ENCODE measurements at places on chromosomes 11 and 22. TPM values are rescaled to one million over a fixed set of nuclear protein-coding genes. Genes with fewer than 3 reads are reported as not detected.

The CREB3L1 gene
- 8.9 TPM for total RNA-seq

The FBXO3 gene
- 31.6 TPM for total RNA-seq

The OR5A1 gene
- total RNA-seq, result not detected

The VWA5A gene
- 12.9 TPM for total RNA-seq

The MRGPRE gene
- 1.9 TPM for total RNA-seq

The FXYD2 gene
- total RNA-seq, result 20.0 TPM

The TSGA10IP gene
- total RNA-seq, result 0.24 TPM

- peaks cover 58% of the 10 kb centered on the region for H3K4me1 ChIP-seq
- H3K4me3 ChIP-seq, result no peak overlapping the region
- no peak overlapping the region for H3K27ac ChIP-seq
- H3K36me3 ChIP-seq, result peaks cover 60% of the 10 kb centered on the region
- no peaks in the 10 kb centered on the region for H3K27me3 ChIP-seq
These were observed 3.6 kb downstream of the TCIRG1 start for GRCh38 chr11:68042219-68043028.

GRCh38 chr11:41868606-41869005, 409.2 kb upstream of the LRRC4C start:
- no peak overlapping the region for H3K27ac ChIP-seq
- H3K4me1 ChIP-seq, result no peaks in the 10 kb centered on the region
- no peaks in the 10 kb centered on the region for H3K36me3 ChIP-seq
- no peak for DNase-seq
- H3K27me3 ChIP-seq, result no peaks in the 10 kb centered on the region

- no peak overlapping the region for H3K4me3 ChIP-seq
- no peaks in the 10 kb centered on the region for H3K36me3 ChIP-seq
- H3K27me3 ChIP-seq, result no peaks in the 10 kb centered on the region
- H3K4me1 ChIP-seq, result no peaks in the 10 kb centered on the region
These were observed 57.1 kb downstream of the FAM181B start for GRCh38 chr11:82676483-82677094.

GRCh38 chr22:49525801-49526535, 301.7 kb downstream of the BRD1 start:
- DNase-seq, result peak; percentile 78
- peak overlapping the region; percentile 18 for H3K27ac ChIP-seq
- no peak overlapping the region for H3K4me3 ChIP-seq
- H3K27me3 ChIP-seq, result no peaks in the 10 kb centered on the region
- no peaks in the 10 kb centered on the region for H3K4me1 ChIP-seq

DNA sequence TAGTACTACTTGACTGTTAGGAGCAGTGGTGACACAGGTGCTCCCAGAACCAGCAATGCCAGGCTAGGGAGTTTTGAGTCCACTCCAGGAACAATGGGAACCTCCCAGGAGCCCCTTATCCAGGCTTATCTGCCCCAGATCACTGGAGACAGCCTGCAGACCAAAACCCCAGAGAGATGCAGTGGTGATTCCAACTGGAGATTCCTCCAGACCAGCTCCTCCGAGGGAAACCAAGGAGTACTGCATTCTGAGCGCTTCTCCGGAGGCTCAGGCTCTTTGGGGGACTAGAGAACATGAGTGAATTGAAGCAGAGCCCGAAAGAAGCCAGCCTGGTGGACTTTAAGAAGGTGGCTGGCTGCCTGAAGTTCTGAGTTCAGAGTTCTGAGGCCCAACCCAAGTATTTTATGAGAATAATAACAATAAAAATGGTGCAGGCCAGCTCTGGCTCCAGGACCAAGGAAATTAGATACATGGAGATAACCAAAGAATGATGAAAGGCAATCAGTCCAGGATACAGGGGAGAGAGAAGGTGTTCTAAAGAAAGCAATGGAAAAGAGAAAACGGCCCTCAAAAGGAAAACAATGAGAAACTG, 1.3 kb upstream of the TMEM25 start:
- H3K27me3 ChIP-seq, result no peaks in the 10 kb centered on the region
- H3K36me3 ChIP-seq, result peaks cover 8% of the 10 kb centered on the region
- H3K27ac ChIP-seq, result no peak overlapping the region
- peak overlapping the region; percentile 96 for H3K4me3 ChIP-seq
- no peak for DNase-seq

DNA sequence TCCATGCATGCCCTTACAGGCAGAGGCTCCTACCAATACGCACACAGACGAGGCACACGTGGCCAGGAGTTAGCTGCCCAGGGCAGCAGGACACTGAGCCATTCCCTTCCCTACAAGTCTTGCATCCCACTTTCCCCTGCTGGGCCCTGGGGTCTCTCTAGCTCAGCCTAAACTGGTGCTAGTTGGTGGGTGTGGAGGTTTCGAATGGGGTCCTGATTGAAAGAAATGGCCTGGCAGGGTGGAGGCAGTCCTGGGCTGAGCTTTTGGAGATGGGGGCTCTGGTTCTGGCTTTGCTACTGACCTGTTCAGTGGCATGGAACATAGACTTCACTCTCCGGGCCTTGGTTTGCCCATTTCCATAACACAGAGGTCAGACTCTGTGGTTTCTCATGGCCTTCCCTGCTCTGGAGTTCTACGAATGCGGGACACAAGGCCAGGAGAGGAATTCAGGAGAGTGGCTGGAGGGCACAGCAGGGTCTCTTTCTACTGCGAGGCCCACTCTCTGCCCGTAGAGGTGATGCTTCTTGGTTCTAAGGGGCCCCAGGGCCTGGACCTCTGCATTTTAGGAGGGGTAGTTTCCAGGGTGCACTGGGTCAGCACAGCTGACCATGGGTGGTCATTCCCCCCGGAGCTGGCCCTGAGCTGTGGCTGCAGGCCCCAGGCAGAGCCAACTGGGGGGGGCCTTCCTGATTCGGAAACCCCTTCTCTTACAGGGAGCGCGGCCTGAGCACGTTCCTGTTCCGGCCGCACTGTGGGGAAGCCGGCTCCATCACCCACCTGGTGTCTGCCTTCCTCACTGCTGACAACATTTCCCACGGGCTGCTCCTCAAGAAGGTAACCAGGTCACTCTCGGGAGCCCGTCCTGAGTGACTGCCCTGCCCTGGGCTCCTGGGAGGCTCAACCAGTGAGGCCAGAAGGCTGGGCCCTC, 40.0 kb downstream of the RNF141 start:
- H3K4me1 ChIP-seq, result peaks cover 32% of the 10 kb centered on the region
- no peak overlapping the region for H3K4me3 ChIP-seq
- no peaks in the 10 kb centered on the region for H3K27me3 ChIP-seq
- H3K36me3 ChIP-seq, result peaks cover 70% of the 10 kb centered on the region
- peak; percentile 78 for DNase-seq
- peak overlapping the region; percentile 93 for H3K27ac ChIP-seq

DNA sequence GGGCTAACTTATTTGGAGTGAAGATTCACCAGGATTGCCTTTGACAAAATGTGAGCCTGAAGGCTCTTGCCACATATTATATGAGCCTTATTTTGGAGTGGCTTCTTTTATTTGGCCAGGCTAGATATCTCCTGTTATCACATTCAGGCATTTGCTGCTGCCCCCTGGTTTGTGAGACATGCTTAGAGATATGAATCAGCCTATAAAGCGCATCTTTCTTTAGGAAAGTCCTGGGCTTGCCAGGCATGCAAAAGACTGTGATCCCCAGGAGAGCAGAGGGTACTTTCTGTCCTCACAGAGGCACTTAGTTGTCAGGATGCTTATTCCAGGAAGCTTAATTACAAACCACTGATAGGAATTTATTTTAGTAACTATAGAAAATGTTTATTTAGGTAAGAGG, 333.3 kb downstream of the FAT3 start:
- H3K36me3 ChIP-seq, result no peaks in the 10 kb centered on the region
- no peaks in the 10 kb centered on the region for H3K27me3 ChIP-seq
- H3K4me3 ChIP-seq, result no peak overlapping the region
- H3K4me1 ChIP-seq, result no peaks in the 10 kb centered on the region
- DNase-seq, result no peak
- H3K27ac ChIP-seq, result no peak overlapping the region

GRCh38 chr11:92685049-92685448, 284.4 kb upstream of the MTNR1B start:
- H3K27me3 ChIP-seq, result no peaks in the 10 kb centered on the region
- no peaks in the 10 kb centered on the region for H3K36me3 ChIP-seq
- H3K4me3 ChIP-seq, result no peak overlapping the region
- DNase-seq, result no peak
- H3K4me1 ChIP-seq, result no peaks in the 10 kb centered on the region
- no peak overlapping the region for H3K27ac ChIP-seq

DNA sequence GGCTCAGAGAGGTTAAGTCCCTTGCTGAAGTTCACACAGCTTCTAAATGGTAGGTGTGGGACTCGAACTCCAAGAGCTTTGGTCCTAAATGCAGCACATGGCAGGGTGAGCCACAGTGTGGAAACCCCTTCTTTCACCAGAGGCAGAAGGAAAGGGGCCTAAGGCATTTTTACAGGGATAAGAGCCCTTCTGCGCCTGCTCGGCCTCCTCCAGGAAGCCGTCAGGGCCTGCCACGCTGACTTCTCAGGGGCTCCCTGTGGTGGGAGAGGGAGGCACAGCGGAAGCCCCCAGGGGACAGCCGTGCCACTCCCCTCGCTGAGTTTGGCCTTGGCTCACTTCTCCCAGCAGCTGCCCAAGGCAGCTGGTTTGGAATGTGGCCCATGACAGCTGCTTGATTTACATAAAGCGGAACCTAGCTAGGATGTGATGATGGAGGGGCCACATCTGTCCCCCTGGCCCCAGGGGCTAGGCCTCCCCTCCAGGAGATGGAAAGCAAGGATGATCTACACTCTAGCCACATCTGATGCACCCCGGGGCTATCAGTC, 35.4 kb downstream of the CD82 start:
- H3K27me3 ChIP-seq, result no peaks in the 10 kb centered on the region
- peak; percentile 88 for DNase-seq
- peak overlapping the region; percentile 66 for H3K27ac ChIP-seq
- peaks cover 80% of the 10 kb centered on the region for H3K4me1 ChIP-seq
- H3K36me3 ChIP-seq, result no peaks in the 10 kb centered on the region

GRCh38 chr22:39664485-39665200, 94.1 kb downstream of the CACNA1I start:
- H3K4me3 ChIP-seq, result no peak overlapping the region
- DNase-seq, result no peak
- peaks cover 39% of the 10 kb centered on the region for H3K27me3 ChIP-seq

DNA sequence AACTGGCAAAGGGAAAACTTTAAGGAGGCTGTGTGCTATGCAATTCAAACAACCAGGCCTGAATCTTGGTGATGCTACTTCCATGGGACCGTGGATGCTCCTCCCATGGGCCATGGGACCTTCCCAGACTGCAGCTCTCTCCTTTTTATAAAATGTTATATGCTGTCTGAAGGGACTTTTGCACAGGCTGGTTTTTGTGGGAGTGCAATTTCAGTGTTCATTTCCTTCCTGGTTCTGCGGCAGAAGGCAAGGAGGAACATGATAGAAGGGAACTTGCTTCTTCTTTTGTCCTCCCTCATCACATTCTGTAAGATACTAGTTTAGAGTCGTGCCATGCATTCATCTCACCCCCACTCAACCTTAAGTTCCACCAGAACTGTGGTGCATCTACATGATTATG, 68.9 kb downstream of the C11orf58 start:
- DNase-seq, result peak; percentile 41
- peak overlapping the region; percentile 61 for H3K27ac ChIP-seq
- H3K4me1 ChIP-seq, result peaks cover 60% of the 10 kb centered on the region
- H3K36me3 ChIP-seq, result no peaks in the 10 kb centered on the region
- peak overlapping the region; percentile 30 for H3K4me3 ChIP-seq
- H3K27me3 ChIP-seq, result no peaks in the 10 kb centered on the region

DNA sequence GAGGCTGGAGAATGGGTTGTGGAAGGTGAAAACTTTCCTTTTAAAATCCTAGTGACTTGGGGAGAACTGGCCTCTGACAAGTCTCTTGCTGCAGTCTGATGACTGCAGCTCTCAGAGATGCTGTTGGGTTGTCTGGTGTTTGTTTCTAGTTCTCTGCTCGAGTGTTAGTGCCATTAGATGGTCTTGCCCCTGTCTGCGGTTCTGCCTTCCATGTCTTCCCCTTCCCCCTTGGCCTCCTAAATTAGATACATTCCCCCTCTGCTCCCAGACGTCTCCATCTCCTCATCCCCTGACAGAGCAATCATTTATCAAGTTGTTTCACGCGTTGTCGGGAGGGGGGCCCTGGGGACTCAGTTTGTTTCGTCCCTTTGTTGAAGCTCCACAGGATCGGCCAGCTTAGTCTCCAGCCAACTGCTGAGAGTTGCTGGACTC, 67.7 kb downstream of the CECR2 start:
- no peak overlapping the region for H3K4me3 ChIP-seq
- no peak overlapping the region for H3K27ac ChIP-seq
- H3K27me3 ChIP-seq, result peaks cover 2% of the 10 kb centered on the region
- H3K36me3 ChIP-seq, result no peaks in the 10 kb centered on the region
- DNase-seq, result no peak

- peaks cover 13% of the 10 kb centered on the region for H3K4me1 ChIP-seq
- H3K36me3 ChIP-seq, result no peaks in the 10 kb centered on the region
- no peaks in the 10 kb centered on the region for H3K27me3 ChIP-seq
- H3K4me3 ChIP-seq, result peak overlapping the region; percentile 71
- H3K27ac ChIP-seq, result peak overlapping the region; percentile 73
These were observed 709 bp upstream of the ST3GAL4 start for GRCh38 chr11:126354631-126355323.

- H3K27ac ChIP-seq, result no peak overlapping the region
- H3K36me3 ChIP-seq, result no peaks in the 10 kb centered on the region
These were observed 43.4 kb downstream of the MCM5 start for GRCh38 chr22:35443338-35443737.

DNA sequence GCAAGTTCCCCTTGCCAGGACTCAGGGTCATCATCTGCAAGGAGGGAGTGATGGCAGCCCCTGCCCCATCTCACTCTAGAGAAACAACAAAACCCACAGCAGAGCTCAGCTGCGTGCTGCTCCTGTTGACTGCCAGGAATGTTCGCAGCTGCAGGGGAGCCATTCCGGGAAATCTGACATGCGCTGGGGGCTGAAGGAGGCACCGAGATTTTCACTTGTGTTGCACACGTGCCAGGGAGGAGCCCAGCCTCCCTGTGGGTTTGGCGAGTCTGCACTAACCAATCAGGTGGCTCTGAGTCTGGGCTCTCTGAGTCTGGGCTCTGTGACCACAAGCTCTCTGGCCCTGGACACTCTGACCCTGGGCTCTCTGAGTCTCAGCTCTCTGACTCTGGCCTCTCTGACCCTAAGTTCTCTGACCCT, 10.5 kb downstream of the FGF3 start:
- no peak overlapping the region for H3K4me3 ChIP-seq
- H3K27ac ChIP-seq, result no peak overlapping the region
- H3K36me3 ChIP-seq, result no peaks in the 10 kb centered on the region
- H3K4me1 ChIP-seq, result no peaks in the 10 kb centered on the region
- no peak for DNase-seq

DNA sequence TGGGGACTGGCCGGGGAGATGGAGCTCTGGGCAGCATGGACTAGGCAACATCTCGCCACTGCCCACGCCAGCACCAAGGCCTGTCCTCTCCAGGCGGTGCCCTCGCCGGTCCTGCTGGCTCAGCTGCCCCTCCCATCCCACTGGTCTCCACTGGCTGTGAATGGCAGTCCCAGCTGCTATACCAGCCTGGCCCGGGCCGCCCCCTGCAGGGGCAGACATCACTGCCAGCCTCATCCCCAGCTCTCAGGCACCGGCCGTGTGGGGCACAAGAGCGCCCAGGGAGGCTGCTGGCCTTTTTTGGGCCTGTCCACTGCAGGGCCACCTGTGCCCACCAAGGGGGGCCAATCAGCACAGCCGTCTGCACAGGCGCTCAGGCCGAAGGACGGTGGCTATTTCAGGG, 30.1 kb upstream of the H19 start:
- no peak overlapping the region for H3K27ac ChIP-seq
- no peak for DNase-seq
- no peaks in the 10 kb centered on the region for H3K4me1 ChIP-seq
- no peaks in the 10 kb centered on the region for H3K36me3 ChIP-seq
- H3K27me3 ChIP-seq, result no peaks in the 10 kb centered on the region
- H3K4me3 ChIP-seq, result no peak overlapping the region

Measured in spleen (tissue), 13 donors.